ENCODE measurements at places on chromosomes 2 and 18. TPM values are rescaled to one million over a fixed set of nuclear protein-coding genes. Genes with fewer than 3 reads are reported as not detected.

Gene EIF5B
- 55.5 TPM for total RNA-seq

Gene CDH7
- not detected for total RNA-seq

Gene OST4
- total RNA-seq: 257 TPM

Gene MAL
- not detected for total RNA-seq

Gene GAL3ST2
- total RNA-seq: 0.37 TPM

Gene UCN
- total RNA-seq: 9.5 TPM

Gene ITSN2
- 36.5 TPM for total RNA-seq

Gene EFR3B
- 0.09 TPM for total RNA-seq

Gene ARHGAP25
- 0.93 TPM for total RNA-seq

Gene CROCC2
- total RNA-seq: not detected

Gene SPATA3
- not detected for total RNA-seq

Gene ACADL
- not detected for total RNA-seq

Gene CBLN2
- total RNA-seq: not detected

Gene FAHD2B
- total RNA-seq: 12.1 TPM

Gene TGFA
- total RNA-seq: 22.5 TPM

Gene REG1B
- total RNA-seq: not detected

Data from MCF 10A (cell line).